ENCODE measurements at places on chromosomes 3 and 15.
A peak's percentile ranks its signal among the peaks of the same experiment; 100 is the strongest.

- no peak for DNase-seq
These were observed 417.7 kb upstream of the CFAP20DC start for GRCh38 chr3:59467476-59467875.

GRCh38 chr15:58506783-58507668 lies 75.2 kb downstream of the LIPC start:
- DNase-seq, result no peak

GRCh38 chr3:31188112-31188511 lies 293.7 kb upstream of the GADL1 start:
- no peak for DNase-seq

DNA sequence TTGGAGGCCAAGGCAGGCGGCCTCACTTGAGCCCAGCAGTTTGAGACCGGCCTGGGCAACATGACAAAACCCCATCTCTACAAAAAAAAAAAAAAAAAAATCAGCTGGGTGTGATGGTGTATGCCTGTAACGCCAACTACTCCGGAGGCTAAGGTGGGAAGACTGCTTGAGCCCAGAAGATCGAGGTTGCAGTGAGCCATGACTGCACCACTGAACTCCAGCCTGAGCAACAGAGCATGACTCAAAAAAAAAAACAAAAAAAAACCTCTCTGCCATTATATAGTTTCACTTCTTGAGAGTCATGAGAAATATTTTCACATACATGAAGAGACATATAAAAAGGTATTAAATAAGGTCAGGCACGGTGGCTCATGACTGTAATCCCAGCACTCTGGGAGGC lies 45.9 kb upstream of the CP start:
- no peak for DNase-seq

- DNase-seq, result no peak
These were observed at the start of gene HCN4 for GRCh38 chr15:73368301-73369136. Gene HCN4, minus strand, starts transcription at chr15:73368958. Its CDS starts 688 bp downstream, at chr15:73368270.

- no peak for DNase-seq
These were observed 169.2 kb downstream of the UBE2E2 start for GRCh38 chr3:23372285-23372684.

DNA sequence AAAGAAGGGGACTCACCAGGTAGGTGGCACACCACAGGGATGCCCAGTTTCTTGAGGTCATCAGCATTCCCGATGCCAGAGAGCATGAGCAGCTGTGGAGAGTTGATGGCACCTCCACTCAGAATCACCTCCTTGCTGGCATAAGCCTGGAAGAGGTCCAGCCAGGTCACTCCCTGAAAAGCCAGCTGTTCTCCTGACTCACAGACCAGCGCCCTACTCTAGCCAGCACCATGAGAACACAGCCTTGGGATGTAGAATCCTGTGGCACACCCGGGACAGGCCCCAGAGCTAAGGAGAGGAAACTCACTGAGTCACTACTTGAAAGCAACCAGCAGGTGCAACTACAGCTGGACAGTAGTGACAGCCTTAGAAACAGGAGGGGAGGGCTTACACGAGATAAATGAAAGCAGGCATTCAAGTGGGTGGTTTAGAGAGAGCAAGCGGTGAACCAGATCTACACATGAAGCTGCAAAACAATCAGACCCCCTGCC lies 24.5 kb downstream of the CHDH start:
- DNase-seq, result no peak

- DNase-seq, result no peak
These were observed 63.3 kb upstream of the GATM start for GRCh38 chr15:45441686-45442085.

DNA sequence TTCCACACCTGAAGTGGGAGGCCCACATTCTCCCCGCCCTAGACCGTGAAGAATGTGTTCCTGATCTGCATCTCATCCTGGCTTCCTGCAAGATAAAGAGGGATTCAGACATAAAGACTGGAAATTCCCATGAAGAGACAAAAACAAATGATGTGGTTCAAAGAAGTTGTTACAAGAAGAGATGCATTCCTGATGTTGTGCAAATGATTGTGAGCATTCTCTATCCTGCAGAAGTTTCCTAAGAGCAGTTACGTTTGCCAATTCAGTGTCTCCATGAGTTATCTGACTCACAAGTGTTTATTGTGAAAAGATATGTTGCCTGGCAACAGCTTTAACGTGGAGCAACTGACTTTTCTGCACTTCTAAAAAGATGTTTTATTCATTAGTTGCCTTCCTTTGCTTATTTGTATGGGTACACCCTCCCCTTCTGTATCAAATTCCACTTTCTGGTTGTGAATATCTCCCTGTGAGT lies 107.8 kb downstream of the ZIC4 start:
- no peak for DNase-seq

GRCh38 chr3:35409991-35410390 lies 229.3 kb upstream of the ARPP21 start:
- no peak for DNase-seq

- DNase-seq, result no peak
These were observed 24.9 kb upstream of the ACAD9 start for GRCh38 chr3:128854475-128854874.

DNA sequence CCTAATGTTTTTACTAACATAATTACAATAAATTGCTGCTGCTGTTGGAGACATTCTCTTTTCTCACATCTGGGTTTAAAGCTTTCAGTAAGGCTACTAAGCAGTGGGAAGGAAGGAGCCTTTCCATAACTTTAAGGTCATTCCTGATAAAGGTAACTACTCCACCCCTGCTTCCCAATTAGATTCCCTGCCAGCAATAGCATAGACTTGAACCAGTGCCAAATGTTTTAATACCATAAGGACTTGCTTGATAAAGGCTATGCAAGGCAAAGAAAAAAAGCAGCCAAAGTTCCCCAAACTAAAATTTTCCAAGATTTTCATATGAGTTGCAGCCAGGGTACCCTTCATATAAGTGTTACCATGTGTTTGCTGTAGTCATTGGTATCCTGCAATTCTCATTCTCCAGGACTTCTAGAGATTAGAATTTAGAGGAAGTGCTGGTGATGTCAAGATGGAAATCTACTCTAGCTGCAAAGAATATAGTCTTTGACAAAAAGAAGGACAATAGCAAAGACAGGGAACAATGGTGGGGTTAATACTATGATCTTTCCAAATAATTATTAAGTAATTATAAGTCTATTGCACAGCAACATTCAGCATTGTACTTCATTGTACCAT lies 106.1 kb downstream of the FILIP1L start:
- no peak for DNase-seq

- DNase-seq, result peak; percentile 58
These were observed 7.9 kb upstream of the DNAJC17 start for GRCh38 chr15:40815042-40815698.

DNA sequence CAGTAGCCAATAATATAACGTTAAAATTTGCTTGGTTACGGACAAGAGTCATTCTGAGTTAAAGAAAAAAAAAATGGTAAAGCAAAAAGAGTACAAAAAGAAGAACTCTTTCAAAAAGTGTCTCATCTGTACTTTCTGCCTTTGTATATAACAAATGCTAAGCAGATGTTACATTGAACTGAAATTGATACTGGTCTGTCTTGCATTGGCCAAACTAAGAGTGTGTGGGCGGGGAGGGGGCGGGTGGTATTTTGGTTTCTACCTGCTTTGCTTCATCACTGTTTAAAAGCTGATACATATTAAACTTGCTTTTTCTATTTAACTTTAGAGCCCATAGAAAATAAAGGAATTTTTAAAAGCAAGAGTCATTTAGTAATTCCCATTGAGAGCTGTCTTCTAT lies 215.0 kb upstream of the THBS1 start:
- no peak for DNase-seq

DNA sequence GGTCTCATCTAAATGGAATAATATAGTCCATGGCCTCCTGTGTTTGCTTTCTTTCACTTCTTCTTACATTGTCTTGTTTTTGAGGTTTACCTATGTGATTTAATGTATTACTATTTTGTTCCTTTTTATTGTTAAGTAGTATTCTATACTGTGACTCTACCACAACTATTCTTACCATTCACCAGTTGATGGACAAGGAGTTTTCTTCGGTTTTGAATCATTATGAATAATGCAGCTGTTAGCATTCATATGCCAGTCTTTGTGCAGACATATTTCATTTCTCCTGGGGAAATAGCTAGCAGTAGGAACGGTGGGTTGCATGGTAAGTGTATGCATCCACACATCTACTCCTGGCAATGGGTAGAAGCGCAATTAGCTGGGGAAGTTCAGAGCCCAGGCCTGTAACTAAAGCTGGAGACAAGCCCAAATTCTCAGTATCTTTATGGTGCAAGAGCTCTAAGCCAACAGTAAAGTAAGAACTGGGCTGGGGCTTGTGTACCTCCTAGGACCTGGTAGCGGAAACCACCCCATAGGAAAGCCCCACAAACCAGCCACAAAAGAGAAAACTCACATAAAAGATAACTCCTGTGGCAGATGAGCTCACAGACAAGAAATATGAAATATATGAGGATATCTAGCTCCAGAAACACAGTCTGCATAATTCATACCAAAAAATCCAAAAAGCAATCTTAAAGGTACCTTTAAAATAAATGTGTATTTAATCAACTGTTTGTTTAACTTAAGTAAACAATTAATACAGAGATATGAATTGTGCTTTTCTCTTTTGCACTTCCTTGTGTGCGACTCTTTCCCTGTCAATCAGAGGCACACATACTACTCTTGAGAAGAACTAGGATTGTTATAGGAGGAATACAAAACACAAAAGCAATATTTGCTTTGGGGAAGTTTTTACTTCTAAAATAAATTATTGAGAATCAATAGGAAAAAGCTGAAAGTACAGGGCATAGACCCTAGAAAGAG lies 2.7 kb upstream of the CSTA start:
- no peak for DNase-seq

- DNase-seq, result no peak
These were observed 59.9 kb downstream of the ARHGEF26 start for GRCh38 chr3:154180836-154181691.

DNA sequence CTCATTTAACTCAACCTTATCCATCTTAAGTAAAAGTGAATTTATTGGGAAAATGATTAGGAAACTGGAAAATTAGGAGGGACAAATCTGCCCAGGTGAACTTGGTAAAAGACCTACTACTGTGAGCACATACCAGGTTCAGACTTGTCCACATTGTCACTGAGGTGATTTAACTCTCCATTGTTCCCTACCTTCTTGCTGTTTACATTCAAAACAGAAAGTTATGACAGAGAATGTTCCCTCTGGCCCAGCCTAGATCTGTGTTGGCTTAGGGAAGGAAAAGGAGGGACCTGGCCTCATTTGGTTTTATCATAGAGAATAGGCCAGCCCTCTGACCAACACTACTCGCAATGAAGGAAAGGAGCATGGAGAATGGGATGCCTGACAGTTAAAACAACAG lies 117.6 kb downstream of the SATB1 start:
- DNase-seq, result no peak

GRCh38 chr15:100143378-100143777 lies 198.4 kb downstream of the ADAMTS17 start:
- DNase-seq, result no peak

GRCh38 chr3:47016934-47017435 lies 37.5 kb downstream of the NBEAL2 start:
- DNase-seq, result no peak

- no peak for DNase-seq
These were observed 101.7 kb upstream of the TP63 start for GRCh38 chr3:189529468-189529867.

GRCh38 chr3:183581496-183582155 lies 26.1 kb upstream of the KLHL6 start:
- no peak for DNase-seq

GRCh38 chr3:58111513-58112184 lies 99.1 kb downstream of the DNASE1L3 start:
- no peak for DNase-seq

- DNase-seq, result no peak
These were observed 1.8 kb downstream of the CLASP2 start for GRCh38 chr3:33716227-33716626.

GRCh38 chr15:77738038-77738370 lies 105.3 kb upstream of the LINGO1 start:
- DNase-seq, result no peak

- DNase-seq, result no peak
These were observed 9.6 kb downstream of the CPOX start for GRCh38 chr3:98583766-98584165.

DNA sequence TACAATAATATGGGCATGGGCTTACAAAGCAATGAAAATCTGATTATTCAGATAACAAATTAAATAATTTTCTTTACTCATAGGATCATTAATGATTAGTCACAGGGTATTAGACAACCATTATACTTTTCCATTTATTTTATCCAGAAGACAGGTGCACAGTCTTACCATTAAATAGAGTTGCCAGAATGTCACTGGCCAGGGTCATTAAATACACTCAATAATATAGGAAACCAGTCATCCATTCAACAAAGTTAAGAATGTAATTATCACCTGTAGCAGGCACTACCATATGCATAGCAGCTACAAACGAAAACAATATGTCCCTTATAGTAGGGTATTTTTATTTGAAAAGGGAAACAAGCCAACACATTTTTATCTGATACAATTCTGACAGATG lies 16.1 kb downstream of the ROBO1 start:
- no peak for DNase-seq

GRCh38 chr3:107211608-107212007 lies 165.6 kb upstream of the CCDC54 start:
- DNase-seq, result no peak

DNA sequence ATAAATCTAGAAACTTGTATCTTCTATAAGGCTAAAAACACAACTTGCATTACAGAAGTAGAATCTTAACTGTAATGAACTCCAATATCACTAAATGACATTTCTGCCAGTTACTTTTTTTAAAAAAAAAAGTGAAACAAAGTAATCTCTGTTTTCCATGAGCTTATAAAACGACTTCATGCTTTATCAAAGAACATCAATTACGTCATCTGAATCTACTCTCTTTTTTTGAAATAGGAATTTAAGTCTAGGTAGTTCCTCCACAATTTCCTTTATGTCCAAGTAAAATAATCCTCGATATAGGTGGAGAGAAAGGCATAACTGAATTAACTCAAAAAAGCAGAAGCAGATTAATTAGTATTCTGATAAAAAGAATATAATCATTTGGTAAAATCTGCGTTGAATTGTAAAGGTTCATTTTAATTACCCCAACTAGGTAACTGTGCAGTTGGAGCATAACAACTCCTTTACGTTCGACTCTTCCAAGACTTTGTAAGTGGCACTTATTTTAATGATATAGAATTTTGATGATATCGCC lies 1.4 kb downstream of the UACA start:
- no peak for DNase-seq

DNA sequence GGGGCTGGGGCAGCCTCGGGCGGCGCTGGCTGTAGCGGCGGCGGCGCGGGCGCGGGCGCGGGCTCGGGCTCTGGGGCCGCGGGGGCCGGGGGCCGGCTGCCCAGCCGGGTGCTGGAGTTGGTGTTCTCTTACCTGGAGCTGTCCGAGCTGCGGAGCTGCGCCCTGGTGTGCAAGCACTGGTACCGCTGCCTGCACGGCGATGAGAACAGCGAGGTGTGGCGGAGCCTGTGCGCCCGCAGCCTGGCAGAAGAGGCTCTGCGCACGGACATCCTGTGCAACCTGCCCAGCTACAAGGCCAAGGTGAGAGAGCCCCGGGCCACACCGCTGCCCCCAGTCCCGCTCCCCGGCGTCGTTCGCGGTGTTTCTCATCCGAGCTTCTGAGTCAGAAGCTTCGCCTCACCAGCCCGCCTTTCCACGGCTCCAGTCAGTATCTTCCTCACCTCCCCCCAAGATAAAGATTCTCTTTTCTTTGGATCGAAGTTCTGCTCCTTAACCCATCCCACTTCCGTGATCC lies 600 bp downstream of the FBXO45 start:
- peak; percentile 33 for DNase-seq

Measured in left cardiac atrium (tissue), 4 donors.